ENCODE measurements at places on chromosomes 12 and 14. TPM values are rescaled to one million over a fixed set of nuclear protein-coding genes. Genes with fewer than 3 reads are reported as not detected.

The PAPOLA gene
- 129 TPM for total RNA-seq

The SLC10A1 gene
- not detected for total RNA-seq

The WDHD1 gene
- total RNA-seq = 1.2 TPM

The NR4A1 gene
- 757 TPM for total RNA-seq

The TPH2 gene
- total RNA-seq = not detected

The ADAMTS20 gene
- not detected for total RNA-seq

The GPR65 gene
- total RNA-seq = 1.3 TPM

The DAO gene
- not detected for total RNA-seq

The TAS2R8 gene
- not detected for total RNA-seq

The TTC6 gene
- not detected for total RNA-seq

The KRT2 gene
- total RNA-seq = not detected

The TMEM63C gene
- total RNA-seq = not detected

The NANOG gene
- 0.20 TPM for total RNA-seq

The CELA1 gene
- not detected for total RNA-seq

The FSCB gene
- total RNA-seq = 0.30 TPM

- H3K27ac ChIP-seq = no peak overlapping the region
- no peaks in the 10 kb centered on the region for H3K27me3 ChIP-seq
- no peaks in the 10 kb centered on the region for H3K36me3 ChIP-seq
- H3K4me3 ChIP-seq = no peak overlapping the region
- DNase-seq = no peak
These were observed 7.5 kb downstream of the CCDC60 start for GRCh38 chr12:119341988-119342387.

DNA sequence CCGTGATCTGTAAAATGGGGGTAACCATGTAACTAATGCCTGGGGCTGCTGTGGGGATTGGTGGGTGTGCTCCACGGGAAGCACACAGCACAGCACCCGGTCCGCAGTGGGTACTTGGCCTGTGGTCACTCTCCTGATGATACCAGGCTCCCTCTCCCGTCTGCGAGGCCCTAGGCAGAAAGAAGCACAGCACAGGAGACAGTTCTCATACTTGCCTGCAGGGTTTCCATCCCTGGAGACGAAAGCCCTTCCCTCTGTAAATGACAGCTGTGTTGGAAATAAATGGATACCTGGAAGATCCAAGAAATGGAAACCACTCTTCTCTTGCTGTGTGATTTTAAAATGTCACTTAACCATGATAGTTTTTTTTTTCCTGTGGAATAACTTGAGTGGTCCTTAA is 7.9 kb upstream of the PRMT8 start:
- H3K27ac ChIP-seq = no peak overlapping the region
- no peaks in the 10 kb centered on the region for H3K27me3 ChIP-seq
- no peak for DNase-seq
- no peaks in the 10 kb centered on the region for H3K4me1 ChIP-seq
- no peaks in the 10 kb centered on the region for H3K36me3 ChIP-seq

DNA sequence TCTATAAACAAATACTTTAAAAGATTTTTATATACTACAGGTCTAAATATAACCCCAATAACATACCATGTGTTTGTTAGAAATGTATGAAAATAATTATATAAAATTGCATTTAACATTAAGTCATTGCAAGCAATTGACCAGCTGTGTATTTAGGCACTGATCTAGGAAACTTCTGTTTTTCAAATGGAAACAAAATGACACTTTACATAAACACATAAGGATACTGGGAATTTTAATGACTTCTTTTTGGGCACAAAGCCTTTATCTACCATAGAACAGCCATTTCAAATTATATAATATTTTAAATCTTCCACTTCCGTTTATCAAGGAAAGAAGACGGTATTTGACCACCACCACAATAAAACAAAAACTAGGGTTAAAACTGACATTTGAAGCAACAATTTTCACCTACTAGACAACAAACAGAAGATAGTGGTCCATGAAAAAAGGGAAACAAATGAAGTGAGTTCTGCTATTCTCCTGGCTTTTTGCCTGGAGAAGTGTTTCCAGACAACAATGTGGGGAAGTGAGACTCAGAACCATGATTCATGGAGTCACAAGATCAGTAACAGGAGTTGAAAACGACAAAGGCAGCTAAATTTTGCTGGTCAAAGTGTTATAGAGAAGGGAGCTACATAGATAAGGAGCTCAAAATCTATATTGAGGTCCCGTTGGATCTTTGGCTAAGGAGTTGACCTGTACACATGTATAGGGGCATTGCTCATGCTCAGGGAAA is 475.1 kb downstream of the TRHDE start:
- H3K4me1 ChIP-seq = no peaks in the 10 kb centered on the region
- peak overlapping the region; percentile 23 for H3K27ac ChIP-seq
- H3K36me3 ChIP-seq = no peaks in the 10 kb centered on the region
- H3K27me3 ChIP-seq = no peaks in the 10 kb centered on the region

DNA sequence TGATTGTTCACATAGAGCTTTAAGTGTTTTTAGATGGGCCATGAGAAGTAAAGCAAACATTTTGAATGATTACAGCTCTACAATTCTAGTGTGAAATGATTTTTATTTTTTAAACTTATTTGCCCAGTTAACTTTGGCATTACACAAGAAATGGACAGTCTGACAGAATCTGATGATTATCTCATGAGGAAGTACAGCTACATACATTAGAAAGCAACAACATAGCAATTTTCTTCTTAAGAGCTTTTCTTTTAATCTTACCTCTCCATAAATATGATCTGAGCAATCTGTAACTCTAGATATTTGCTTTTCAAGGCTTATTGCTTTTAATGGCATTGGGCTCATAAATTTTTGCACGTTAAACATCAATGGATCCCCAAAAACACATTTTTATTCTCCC is 26.5 kb upstream of the PPP1R12A start:
- no peak overlapping the region for H3K4me3 ChIP-seq
- H3K27ac ChIP-seq = no peak overlapping the region
- peaks cover 5% of the 10 kb centered on the region for H3K4me1 ChIP-seq
- no peaks in the 10 kb centered on the region for H3K27me3 ChIP-seq
- no peak for DNase-seq

- no peak overlapping the region for H3K4me3 ChIP-seq
- no peaks in the 10 kb centered on the region for H3K36me3 ChIP-seq
- H3K4me1 ChIP-seq = peaks cover 28% of the 10 kb centered on the region
These were observed 39.2 kb downstream of the ZFP36L1 start for GRCh38 chr14:68753690-68754089.

GRCh38 chr14:36952689-36953088 is 219.7 kb downstream of the SLC25A21 start:
- no peaks in the 10 kb centered on the region for H3K36me3 ChIP-seq
- no peak overlapping the region for H3K4me3 ChIP-seq
- H3K4me1 ChIP-seq = no peaks in the 10 kb centered on the region
- no peaks in the 10 kb centered on the region for H3K27me3 ChIP-seq
- H3K27ac ChIP-seq = no peak overlapping the region
- no peak for DNase-seq

GRCh38 chr14:36398463-36399291 is 78.2 kb upstream of the MBIP start:
- H3K4me3 ChIP-seq = no peak overlapping the region
- no peak overlapping the region for H3K27ac ChIP-seq
- no peak for DNase-seq
- H3K36me3 ChIP-seq = no peaks in the 10 kb centered on the region
- H3K4me1 ChIP-seq = no peaks in the 10 kb centered on the region
- no peaks in the 10 kb centered on the region for H3K27me3 ChIP-seq

DNA sequence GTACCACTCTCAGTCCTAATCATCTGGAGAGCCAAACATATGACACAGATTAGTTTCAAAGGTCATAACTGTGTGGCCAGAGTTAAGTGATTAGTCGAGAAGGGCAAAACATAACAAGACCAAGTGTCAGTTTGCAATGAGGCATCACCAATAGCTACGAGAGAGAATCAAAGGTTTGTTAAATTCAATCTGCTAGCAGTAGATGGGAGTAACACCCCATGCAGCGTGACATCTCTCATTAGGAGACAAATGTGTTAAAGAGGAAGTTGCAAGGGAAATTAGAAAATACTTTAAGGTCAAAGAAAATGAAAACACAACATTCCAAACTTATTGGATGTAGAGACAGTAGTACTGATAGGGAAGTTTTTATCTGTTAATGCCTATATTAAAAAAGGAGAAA is 135.7 kb upstream of the SYT10 start:
- no peaks in the 10 kb centered on the region for H3K27me3 ChIP-seq
- no peak overlapping the region for H3K4me3 ChIP-seq
- H3K27ac ChIP-seq = no peak overlapping the region
- no peaks in the 10 kb centered on the region for H3K36me3 ChIP-seq
- no peaks in the 10 kb centered on the region for H3K4me1 ChIP-seq
- DNase-seq = no peak

DNA sequence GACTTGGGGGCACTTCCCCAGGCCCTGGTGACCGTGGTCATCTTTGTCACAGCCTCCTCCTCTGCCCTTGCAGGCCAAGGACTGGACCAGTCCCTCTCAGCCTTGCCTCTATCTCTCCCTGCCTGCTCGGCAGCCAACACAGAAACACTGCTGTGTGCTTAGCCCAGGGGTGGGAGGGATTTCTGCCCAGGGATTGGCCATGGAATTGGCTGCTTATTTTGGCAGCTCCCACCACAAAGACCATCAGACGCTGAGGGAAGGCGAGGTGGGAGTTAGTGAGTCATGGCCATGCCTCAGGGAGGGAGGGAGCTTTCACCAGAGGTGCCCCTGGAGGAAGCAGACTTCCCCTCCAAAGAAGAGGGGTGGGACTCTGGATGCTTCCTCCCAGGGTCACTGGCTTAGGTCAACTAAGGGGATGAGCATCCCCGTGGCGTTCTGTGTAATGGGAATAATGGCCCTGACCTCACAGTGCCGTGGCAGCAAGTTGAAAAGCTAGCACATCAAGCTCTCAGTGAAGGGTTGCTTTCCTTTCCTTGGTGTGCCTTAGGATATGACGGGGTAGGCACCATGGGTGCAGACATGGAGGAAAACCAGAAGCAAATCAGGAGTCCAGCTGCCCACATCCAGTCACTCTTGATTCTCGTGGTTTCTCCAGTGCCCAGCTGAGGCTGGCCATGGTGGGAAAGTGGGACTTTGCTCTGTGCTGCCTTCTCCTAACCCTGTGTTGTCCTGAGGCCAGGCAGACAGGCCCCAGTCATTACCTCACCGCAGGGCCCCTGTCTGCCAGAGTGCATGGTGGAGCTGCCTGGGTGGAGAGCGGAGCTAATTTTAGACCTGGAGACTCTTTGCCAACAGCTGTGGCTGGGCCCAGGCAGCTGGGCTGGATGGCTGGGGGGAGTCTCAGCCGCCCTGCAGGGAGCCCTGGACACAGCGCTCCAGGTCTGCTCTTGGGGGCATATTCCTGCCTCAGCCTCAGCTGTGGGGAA is 21.4 kb downstream of the B4GALNT3 start:
- H3K4me3 ChIP-seq = no peak overlapping the region
- DNase-seq = no peak
- H3K36me3 ChIP-seq = no peaks in the 10 kb centered on the region
- no peaks in the 10 kb centered on the region for H3K27me3 ChIP-seq

- no peaks in the 10 kb centered on the region for H3K27me3 ChIP-seq
- DNase-seq = no peak
- H3K36me3 ChIP-seq = no peaks in the 10 kb centered on the region
- peaks cover 19% of the 10 kb centered on the region for H3K4me1 ChIP-seq
- peak overlapping the region; percentile 51 for H3K4me3 ChIP-seq
These were observed 403 bp upstream of the PNP start for GRCh38 chr14:20468764-20469241.

DNA sequence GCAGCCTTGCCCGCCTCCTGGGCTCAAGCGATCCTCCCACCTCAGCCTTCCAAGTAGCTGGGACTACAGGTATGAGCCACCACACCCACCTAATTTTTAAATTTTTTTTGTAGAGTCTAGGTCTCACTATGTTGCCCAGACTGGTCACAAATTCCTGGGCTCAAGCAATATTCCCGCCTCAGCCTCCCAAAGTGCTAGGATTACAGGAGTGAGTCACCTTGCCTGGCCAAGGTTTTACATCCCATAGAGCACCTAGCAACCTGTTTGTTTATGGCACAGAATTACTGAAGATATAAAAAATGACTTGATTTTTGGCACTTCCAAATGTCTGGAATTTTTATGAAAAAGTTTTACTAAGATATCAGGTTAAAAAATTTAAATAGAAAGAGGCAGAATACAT is 16.5 kb downstream of the MYO1A start:
- H3K36me3 ChIP-seq = no peaks in the 10 kb centered on the region
- H3K27me3 ChIP-seq = no peaks in the 10 kb centered on the region
- no peak overlapping the region for H3K4me3 ChIP-seq
- H3K27ac ChIP-seq = no peak overlapping the region

GRCh38 chr14:88233915-88234314 is 89.2 kb downstream of the KCNK10 start:
- H3K4me3 ChIP-seq = no peak overlapping the region
- no peaks in the 10 kb centered on the region for H3K36me3 ChIP-seq
- no peak for DNase-seq
- H3K27ac ChIP-seq = no peak overlapping the region

GRCh38 chr12:74381958-74382357 is 155.7 kb upstream of the ATXN7L3B start:
- H3K27me3 ChIP-seq = no peaks in the 10 kb centered on the region
- DNase-seq = no peak
- no peak overlapping the region for H3K27ac ChIP-seq
- no peak overlapping the region for H3K4me3 ChIP-seq
- no peaks in the 10 kb centered on the region for H3K36me3 ChIP-seq
- H3K4me1 ChIP-seq = no peaks in the 10 kb centered on the region

- no peaks in the 10 kb centered on the region for H3K27me3 ChIP-seq
- H3K4me1 ChIP-seq = no peaks in the 10 kb centered on the region
- no peak overlapping the region for H3K4me3 ChIP-seq
- no peak for DNase-seq
- no peak overlapping the region for H3K27ac ChIP-seq
- no peaks in the 10 kb centered on the region for H3K36me3 ChIP-seq
These were observed 109.5 kb downstream of the UNC79 start for GRCh38 chr14:93540235-93540634.

DNA sequence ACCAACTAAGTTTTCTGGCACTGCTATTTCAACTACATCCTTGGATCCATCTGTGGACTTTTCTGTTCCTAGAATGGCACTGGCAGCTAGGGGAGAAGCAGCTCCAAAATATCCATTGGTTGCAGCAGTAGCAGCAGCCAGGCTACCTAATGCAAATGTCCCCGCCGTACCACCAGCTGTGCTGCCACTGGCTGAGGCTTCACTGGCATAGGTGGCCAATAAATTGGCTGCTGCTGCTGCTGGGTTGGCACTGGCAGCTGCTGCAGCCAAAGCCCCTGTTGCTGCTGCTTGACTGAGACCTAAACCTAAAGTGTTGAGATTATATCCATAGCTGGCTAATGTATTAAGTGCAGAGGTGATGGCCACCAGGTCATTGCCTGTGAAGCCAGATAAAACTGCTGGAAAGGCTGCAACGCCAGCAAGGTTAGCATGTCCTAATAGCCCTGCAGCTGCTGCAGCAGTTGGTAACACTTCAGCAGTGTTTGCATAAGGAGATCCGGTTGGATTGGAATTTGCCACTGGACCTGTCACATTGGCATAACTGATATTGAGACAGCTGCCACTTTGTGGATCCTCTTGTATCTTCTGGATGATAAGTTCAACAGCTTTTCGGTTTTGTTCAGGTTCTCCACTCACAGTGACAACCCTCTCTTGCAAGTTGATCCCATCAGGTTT is 149.5 kb downstream of the NOVA1 start:
- no peak for DNase-seq
- H3K27ac ChIP-seq = no peak overlapping the region
- H3K4me1 ChIP-seq = no peaks in the 10 kb centered on the region
- no peaks in the 10 kb centered on the region for H3K36me3 ChIP-seq

- H3K4me3 ChIP-seq = no peak overlapping the region
- H3K27me3 ChIP-seq = peaks cover 32% of the 10 kb centered on the region
- H3K36me3 ChIP-seq = no peaks in the 10 kb centered on the region
- H3K27ac ChIP-seq = no peak overlapping the region
- no peak for DNase-seq
- H3K4me1 ChIP-seq = peaks cover 13% of the 10 kb centered on the region
These were observed 2.9 kb upstream of the TMEM63C start for GRCh38 chr14:77178656-77179055.

Measured in tibial nerve (tissue), 4 donors.